Osteoblast (primary cell): ENCODE measurements at places on chromosomes 12 and 14.

DNA sequence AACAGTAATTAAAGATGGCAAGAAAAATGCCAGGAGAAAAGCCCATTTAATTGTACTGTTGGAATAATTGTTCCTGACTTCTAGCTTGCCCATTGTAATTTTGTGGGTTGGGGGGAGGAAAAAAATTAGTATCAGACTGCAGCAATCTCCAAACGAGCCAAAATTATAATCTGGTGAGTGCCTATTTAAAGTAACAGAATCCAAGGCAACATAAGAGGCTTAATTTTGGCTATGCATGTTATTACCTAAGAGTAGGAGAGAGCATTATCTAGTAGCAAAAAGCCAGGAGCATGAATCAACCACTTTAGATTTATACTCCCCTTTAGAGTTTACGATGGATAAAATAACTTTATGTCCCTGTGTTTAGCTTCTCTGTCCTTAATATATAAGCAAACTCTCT lies 14.6 kb upstream of the DENND5B start:
- DNase-seq, result no peak

DNA sequence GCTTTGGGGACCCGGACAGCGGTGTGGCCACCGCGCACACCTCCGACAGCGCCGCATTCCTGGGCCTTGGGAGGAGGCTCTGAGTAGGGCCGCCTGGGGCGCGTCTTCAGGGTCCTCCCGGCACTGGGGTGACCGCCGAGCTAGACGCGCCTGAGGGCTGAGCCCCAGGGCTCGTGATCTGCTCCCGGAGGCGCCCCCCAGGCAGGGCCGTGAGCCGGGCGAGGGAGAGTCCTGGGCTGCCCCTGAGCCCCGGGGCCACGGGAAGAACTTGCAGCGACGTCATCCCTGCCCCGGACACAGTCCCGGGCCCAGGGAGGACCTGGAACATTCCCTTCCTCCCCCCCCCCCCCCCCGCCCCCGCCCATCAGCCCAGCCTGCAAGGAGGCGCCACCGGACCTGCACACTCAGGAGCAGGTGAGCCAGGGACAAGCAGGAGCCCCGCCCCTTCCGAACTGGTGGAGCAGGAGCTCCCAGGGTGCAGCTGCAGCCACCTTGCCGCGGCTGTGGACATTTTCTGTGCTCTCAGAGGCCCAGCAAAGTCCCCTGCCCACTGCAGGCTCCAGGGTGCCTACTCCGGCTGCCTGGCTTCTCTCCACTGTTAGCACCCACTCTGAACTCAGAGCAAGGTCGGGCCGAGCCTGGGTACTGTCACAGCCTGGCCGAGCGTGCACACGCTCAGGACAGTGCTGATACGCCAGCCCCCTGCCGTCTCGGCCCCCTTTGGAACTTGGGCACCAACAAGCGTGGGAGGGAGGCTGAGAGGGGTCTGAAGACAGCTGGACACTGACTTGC lies 50.7 kb downstream of the A2M start:
- DNase-seq, result peak; percentile 84

GRCh38 chr12:27289414-27289813 lies 43.2 kb upstream of the BMAL2 start:
- DNase-seq, result no peak

DNA sequence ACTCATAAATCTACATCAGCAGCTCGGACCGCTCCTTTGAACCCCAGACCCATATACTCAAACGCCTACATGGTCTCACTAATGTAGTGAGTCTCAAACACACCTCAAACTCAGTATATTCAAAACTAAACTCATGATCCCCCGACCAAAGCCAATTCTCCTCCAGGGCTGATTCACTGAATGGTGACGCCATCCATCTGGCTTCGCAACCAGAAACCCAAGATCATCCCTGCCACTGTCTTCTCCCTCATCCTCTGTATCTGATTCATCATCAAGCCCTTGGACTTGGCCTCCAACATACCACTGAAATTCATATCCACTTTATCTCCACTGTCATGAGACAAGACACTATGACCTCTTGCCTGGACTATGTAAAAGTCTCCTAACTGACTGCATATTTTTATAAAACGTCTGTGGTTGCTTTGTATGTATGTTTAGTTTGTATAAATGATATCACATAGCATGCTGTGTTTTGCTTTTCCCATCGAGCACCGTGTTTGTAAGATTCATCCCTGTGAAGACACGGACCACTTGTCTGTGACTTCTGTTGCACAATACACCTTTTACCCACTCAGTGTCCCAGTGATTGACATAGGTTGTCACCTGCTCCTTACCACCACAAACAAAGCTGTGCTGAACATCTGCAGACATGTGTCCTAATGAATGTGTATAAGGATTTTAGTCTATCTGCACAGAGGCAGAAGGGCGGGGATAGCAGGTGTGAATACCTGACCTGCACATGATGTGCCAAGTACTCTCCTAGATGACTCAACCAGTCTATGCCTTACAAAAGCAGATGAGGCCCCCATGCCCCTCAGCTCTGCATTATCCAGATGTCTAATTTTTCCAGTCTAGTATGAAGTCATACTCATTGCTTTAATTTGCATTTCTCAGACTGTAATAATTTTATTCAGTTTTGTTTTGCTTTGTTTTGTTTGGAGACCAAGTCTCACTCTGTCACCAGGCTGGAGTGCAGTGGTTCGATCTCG lies 76.9 kb downstream of the VWF start:
- peak; percentile 95 for DNase-seq

DNA sequence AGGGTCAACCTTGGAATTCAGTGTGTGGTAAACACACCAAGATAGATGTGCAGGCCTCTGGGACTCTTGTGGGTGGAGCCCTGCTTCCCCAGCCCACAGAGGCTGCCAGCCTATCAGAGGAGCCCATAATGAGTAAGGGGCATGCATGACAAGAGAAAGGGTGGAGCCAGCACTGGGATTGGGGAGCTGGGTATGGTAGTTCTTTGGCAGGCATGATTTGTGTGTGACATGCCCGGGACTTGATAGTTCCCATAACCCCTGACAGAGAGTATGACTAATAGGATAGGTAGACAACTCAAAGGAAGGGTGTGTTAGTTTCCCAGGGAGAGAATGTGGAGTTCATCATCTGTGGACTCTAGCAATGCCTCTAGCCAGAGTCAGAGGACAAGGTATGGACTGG lies 143.0 kb downstream of the EMP1 start:
- DNase-seq, result no peak

DNA sequence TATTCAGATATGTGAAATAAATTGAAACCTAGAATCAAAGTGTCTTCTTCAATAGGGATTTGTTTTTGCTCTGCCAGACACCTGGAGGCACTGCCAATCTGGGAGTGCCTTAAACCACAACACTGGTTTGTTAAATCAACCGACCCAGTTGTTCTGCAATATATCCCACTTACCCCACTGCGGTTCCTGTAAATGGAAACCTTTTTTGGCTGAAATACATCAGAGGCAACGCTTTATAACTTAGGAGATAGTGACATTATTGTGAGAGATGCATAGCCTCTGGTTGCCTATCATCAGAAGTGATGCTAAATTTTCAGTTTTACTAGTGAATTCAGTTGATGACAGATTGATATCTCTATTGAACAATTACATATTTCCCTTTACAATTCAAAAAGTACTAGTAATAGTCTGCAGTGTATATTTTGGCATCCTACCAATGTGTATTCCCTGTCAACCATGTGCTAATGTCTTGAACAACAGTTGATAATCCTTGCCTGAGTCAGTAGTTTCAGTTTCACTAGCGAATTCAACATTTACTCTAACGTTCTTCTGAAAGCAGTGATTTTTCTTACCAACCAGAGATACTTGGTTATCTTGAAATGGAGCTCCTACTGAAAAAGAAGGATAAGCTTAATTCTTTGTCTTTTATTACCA lies 30.5 kb downstream of the PPP2R5C start:
- DNase-seq, result peak; percentile 93

DNA sequence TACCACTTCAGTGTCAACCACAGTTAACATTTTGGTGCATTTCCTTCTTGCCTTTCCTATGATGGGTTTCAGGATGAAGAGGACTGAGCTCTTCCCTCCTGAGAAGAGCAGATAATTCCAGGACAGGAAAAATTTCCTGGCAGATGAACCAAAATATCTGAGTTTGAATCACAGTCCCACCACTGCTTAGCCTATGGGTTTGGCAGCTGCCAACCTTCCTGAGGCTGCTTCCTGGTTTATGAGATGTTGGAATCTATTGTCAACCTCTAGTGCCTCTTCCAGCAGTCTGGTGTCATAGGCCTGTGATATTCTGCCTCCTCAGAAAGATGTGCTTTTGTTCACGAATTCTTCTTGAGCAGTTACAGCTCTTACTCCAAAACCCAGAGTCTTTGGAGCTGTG lies 197.4 kb upstream of the FRMD6 start:
- DNase-seq, result no peak

DNA sequence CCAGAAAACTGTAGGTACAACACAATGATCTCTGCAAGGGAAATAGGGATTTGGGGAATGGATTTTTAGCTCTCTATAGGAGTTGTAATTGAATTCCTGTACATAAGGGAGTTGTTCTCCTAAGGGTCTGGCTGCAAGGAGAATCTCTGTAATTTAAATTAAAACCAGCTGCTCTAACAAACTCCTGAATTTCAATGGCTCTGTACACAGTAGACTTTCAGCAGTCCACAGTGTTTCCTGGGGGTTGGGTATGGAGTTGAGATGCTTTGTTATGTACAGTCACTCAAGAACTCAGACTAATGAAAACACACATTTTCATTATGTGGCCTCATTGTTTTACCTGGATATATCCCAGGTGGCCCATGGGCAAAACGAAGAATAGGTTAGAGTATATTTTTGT lies 93.2 kb downstream of the NAV3 start:
- no peak for DNase-seq

GRCh38 chr12:91182636-91183455 lies at the start of gene DCN:
Gene DCN (minus strand): TSS chr12:91182817. CDS start chr12:91178552, 4,265 bp downstream.
- DNase-seq, result no peak

GRCh38 chr14:53055003-53055402 lies 98.1 kb downstream of the DDHD1 start:
- no peak for DNase-seq

DNA sequence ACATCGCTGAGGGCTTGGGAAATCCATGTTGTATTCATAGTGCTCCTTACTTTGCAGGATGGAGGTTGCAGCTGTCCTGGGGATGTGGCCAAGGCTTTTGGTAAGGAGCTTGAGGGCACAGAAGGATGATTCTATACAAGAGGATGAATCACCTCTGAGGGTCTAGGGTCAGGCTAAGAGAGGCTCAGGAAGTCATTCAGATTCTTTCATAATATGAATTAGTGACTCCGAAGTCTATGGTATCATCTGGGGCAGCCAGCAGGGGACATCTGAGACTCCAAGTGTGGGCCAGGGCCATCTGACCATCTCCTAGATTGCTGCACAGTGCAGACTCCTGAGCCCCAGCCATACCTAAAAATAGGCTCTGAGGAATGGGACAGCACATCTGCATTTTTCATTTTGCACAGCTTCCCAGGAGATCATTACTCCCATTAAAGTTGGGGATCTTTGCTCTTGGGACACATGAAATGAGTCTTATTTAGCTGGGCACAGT lies 4.8 kb downstream of the GMPR2 start:
- DNase-seq, result no peak

- DNase-seq, result peak; percentile 27
These were observed 23.3 kb downstream of the LMNTD1 start for GRCh38 chr12:25529738-25530137.

DNA sequence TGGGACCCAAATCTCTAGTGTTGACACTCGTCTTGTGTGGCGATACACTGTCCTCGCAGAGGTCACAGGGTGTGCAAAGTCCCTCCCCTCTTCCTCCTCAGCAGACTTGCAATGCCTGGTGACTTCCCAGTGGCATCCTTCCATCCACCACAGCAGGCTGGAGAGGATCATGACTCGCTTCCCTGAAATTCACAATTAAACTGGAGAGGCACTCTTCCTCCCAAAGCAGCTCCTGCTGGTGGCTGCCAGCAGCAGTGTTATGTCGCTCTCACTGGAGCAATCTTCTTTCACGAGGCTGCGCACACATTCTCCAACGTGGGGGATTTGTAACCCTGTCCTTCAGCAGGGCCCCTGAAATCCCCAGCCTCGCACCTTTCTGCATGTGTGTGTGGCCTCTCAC lies 145.2 kb upstream of the TMCC3 start:
- peak; percentile 45 for DNase-seq

DNA sequence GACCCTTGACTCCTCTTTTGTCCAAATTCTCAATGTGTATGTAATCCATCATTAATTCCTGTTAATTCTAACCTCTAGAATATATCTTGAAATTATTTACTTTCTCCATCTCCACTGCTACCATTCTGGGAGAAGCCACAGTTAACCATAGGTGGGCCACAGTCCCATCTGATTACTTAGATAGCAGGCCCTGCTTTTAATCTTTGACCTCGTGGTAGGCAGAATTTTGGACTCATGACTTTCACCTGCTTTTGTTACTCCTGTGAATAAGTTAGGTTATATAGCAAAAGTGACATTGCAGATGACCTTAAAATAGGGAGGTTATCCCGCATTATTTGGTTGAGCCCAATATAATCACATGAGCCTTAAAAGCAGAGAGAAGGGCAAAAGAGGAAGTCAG lies 264.2 kb downstream of the GPHN start:
- no peak for DNase-seq

GRCh38 chr12:109718390-109718789 lies 4.8 kb downstream of the FAM222A start:
- DNase-seq, result peak; percentile 77

DNA sequence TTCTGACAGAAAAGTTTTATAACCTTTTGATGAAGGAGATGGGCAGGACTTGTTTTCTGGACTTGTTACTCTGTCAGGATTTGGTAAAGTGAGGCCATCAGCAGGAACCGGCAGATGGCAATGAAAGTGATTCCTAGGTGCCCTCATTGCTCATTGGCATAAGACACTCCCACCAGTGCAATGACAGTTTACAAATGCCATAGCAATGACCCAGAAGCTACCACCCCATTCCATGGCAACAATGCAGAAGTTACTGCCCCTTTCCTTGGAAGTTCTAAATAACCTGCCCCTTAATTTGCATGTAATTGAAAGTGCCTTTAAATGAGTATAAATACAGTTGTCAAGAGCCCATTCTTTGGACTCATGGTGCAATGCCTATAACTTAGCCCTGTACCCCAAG lies 222.6 kb downstream of the CEP128 start:
- no peak for DNase-seq

- no peak for DNase-seq
These were observed 14.7 kb downstream of the KRT2 start for GRCh38 chr12:52637299-52637698.

- peak; percentile 68 for DNase-seq
These were observed 25.3 kb downstream of the C12orf75 start for GRCh38 chr12:105355752-105356151.

- no peak for DNase-seq
These were observed 19.1 kb upstream of the FICD start for GRCh38 chr12:108495823-108496579.

GRCh38 chr12:92989715-92990484 lies 60.8 kb upstream of the EEA1 start:
- DNase-seq, result no peak

- DNase-seq, result no peak
These were observed 4.7 kb downstream of the RBP5 start for GRCh38 chr12:7123806-7124522.
